Inflammatory macrophage (primary cell): ENCODE measurements at places on chromosomes 2 and 18.

- no peak for DNase-seq
Observed at GRCh38 chr2:17557596-17557995, 17.1 kb downstream of the VSNL1 start.

- DNase-seq: no peak
Observed at GRCh38 chr2:85410584-85411404, 628 bp upstream of the CAPG start.

- no peak for DNase-seq
Observed at GRCh38 chr18:49481317-49481716, 5.7 kb downstream of the C18orf32 start.

DNA sequence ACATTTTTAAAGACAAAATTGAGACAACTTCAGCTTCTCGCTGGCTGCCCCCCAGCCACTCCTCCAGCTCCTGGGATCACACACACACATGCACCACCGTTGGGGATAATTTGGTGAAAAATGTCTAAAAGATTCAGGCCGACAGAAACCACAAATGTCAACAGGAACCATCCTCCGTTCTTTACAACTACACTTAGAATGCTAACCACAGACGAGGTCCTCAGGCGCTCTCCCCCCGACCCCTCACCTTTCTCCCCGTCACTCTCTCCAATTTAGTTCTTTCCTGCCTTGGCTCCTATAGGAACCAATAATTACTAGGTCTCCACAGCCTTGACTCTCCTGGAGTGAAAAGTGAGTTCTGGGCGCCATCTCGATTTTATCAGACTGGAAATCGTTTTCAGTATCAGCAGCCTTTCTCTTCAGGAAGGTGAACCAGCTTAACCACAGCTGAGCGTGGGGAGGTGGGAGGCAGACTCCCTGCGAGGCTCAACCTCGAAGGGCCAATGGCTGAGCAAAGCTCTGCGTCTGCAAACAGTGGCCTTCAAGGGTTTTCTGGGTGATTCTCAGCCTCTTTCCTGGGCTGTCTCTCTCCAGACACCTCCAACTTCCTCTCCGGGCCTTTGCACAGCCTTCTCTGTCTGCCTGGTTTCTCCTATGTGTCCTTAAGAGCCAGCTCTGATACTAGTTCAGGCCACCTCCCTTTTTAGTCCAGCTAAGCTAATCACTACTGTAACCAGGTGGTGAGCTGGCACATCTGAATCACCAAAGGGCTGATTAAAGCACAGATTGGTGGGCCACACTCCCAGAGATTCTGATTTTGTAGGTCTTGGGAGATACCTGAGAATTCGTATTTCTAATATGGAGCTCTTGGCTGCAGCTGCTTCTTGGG, 115.7 kb upstream of the COPS8 start:
- DNase-seq: no peak

DNA sequence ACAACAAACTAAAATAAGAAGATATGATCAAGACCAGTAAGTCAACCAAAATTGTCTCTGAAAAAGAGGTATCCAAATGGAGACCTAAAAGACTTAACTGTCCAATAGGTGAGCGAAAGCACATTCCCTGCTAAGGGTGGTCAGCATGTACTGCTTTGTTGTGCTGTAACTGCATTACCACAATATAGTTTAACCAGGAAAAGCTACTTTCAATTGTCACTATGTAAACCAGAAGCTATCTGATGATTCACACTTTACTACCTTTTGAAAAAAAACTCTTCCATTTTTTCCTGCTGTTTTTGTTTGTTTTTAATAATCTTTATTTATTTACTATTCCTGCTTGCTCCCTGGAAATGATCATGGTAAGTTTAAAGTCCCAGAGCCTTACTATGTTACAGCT, 36.1 kb downstream of the ASXL2 start:
- no peak for DNase-seq

- no peak for DNase-seq
Observed at GRCh38 chr2:38704664-38705063, 38.8 kb downstream of the GALM start.

GRCh38 chr2:125584732-125585131, 1071.2 kb upstream of the GYPC start:
- DNase-seq: no peak

GRCh38 chr18:4125627-4126230, 329.4 kb downstream of the DLGAP1 start:
- no peak for DNase-seq

DNA sequence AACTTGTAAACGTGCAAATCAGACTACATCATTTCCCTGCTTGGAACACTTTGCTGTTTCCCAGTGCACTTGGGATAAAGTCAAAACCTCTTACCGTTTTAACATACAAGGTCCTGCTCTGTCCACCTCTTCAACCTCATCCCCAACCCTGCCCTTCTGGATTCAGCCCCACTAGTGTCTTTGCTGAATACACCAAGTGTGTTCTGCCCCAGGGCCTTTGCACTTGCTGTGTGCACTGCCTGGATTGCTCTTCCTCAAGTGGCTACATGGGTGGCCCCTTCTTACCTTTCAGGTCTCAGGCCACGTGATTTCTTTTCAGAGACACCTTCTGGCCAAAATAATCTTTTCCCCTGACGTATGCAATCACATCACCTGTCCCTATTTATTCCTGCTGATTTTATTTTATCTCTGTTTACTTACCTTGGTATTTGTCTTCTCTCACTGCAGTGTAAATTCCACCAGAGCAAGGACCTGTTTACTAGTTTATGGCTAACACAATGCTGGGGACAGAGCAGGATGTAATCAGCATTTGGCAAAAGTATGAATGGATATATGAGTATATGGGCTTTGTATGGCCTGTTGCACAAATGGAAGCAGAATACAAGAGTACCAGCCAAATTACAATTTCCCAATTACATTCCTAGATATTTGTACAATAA, 63.9 kb downstream of the MAPK4 start:
- DNase-seq: no peak

DNA sequence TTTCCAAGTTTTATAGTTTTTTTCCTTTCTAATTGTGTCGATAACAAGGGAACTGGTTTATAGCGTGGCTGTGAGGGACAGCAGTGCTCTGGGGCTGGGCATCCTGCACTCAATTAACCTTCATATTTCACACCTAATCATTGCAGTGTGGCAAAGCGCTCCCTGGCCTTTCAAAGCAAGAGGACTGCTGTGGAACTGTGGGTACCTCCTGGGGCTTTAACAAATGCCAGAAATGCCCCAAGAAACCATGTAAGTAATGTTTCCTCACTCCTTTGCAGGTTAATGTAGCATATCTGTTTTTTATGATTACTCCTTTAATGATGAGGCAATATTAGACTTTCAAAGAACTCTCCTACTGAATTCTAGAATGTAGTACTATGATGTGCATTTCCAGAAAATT, 259.0 kb upstream of the RASGRP3 start:
- DNase-seq: no peak

DNA sequence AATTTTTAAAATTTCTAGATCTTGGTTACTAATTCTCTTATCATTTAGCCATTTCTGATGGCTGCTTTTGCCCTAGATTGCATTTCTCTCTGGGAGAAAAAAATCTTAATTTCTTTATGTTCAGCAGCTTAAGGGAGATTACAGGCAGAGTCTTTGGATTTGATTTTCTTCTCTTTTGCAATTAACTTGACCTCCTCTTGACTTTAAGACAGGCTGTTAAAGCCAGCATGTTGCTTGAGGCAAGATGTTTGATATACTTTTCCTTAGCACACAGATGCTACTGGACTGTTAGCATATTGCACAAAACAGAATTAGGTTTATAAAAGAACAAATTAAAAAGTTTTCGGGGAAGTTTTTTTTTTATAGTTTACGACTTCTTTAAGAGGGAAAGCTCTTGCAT, 50.0 kb downstream of the XRCC5 start:
- DNase-seq: no peak

DNA sequence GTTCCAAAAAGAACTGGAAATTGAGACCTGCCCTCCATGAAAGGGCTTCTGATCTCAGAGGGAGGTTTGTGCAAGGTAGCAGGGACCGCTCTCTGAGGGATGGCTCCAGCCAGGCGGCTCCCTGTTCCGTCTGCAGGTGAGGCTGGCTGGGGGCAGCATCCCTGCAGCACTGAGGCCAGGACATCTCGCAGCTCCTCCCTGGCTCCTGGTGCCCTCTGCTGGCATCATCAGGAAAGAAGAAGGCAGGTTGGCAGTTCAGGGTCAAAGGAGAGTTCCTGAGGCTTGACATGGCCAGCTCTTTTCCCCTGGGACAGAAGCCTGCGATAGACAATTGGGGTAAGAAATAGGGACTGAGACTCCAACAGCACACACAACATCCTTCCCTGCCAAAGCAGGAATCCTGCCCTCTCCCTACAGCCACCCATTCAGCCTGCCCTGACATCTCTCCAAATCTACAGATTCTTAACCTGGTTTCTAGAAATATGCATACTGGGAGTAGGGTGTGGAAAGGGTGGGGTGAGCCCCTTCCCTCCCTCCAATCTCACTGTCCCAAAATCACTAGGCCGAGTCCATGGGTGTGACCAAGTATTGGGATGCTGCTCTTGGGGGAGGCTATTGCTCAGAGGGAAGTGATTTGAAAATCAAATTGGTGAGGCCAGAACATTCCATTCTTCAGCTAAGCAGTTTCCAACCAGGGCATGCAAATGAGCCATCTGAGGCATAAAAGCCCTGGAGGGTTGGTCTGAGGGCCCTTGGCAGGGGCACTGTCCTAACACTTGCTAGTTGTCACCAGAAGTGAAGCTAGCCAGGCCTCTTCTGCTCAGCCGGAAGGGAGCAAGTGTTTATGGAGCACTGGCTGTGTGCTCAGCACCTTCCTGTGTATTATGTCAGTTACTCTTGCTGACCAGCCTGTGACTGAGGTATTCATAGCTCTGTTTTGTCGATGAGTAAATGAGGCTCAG, 185.4 kb downstream of the TFCP2L1 start:
- DNase-seq: no peak

GRCh38 chr2:239949537-239949936, 75.6 kb downstream of the NDUFA10 start:
- DNase-seq: no peak

DNA sequence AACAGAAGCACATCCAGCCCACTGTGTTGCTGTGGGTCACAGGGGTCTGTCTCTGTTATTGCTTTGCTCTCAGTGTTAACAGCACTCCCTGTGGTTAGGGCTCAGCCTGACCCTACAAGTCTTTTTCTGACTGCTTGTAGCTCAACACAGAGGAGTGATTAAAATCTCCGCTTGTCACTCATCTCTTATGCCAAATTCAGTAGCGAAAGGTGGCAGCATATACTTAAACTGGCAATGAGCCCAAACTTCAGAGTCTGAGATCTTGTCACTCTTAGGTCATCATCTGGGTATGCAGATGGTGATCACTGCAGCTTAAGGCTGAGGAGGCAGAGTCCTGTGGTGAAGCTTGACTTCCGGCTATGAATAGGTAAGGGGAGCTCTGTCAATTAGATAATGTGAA, 63.3 kb upstream of the CSRNP3 start:
- no peak for DNase-seq

GRCh38 chr2:64613276-64613675, 40.4 kb downstream of the SERTAD2 start:
- DNase-seq: no peak

DNA sequence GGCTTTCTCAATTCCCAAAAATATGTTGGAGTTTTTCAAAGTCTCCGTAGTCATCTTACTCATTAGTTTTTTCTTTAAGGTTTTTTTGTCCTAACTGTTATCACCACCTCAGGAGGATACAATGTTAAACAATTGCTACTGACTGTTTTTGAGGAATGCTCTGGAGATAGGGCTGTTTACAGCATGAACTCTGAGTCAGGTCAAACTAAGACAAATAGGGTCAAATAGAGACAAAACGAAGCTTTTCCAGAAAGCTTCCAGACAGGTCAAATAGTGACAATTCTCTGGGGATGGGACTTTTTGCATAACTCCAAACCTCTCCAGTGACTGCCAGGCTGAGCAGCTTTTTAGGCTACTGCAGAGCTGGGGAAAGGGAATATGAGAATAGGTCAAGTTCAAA, 15.2 kb upstream of the DIPK1C start:
- no peak for DNase-seq

DNA sequence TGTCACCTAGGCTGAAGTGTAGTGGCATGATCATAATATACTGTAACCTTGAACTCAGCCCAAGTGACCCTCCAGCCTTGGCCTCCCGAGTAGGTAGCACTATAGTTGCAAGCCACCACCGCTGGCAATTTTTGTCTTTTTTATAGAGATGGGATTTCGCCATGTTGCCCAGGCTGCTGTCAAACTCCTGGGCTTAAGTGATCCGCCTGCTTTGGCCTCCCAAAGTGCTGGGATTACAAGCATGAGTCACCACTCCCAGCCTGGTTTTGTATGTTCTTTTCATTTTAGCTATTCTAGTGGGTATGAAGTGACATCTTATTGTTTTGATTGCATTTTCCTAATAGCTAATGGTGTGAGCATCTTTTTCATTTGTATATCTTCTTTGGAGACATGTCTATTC, 11.3 kb upstream of the EXOC6B start:
- no peak for DNase-seq

GRCh38 chr18:58299135-58299473, 255.1 kb downstream of the NEDD4L start:
- no peak for DNase-seq

GRCh38 chr2:95008306-95008705, 17.2 kb upstream of the MAL start:
- DNase-seq: no peak

- DNase-seq: no peak
Observed at GRCh38 chr2:31090188-31090587, 48.1 kb downstream of the GALNT14 start.

- DNase-seq: no peak
Observed at GRCh38 chr2:36403675-36404230, 48.2 kb downstream of the CRIM1 start.

- peak; percentile 92 for DNase-seq
Observed at GRCh38 chr2:134917888-134918525, 615 bp upstream of the CCNT2 start.

- DNase-seq: no peak
Observed at GRCh38 chr2:203720915-203721672, 14.7 kb downstream of the CD28 start.

- DNase-seq: peak; percentile 76
Observed at GRCh38 chr2:48454504-48454903, 75.5 kb upstream of the STON1 start.

GRCh38 chr2:239139101-239139500, 261.7 kb downstream of the HDAC4 start:
- no peak for DNase-seq
